Activated T-cell treated with anti-CD3 and anti-CD28 coated beads, Interleukin-2, amount 50 U/mL, for 48 hours (primary cell): ENCODE measurements at places on chromosomes 16 and 17.

- DNase-seq = no peak
Observed at GRCh38 chr17:30148376-30148775, 31.8 kb downstream of the NSRP1 start.

DNA sequence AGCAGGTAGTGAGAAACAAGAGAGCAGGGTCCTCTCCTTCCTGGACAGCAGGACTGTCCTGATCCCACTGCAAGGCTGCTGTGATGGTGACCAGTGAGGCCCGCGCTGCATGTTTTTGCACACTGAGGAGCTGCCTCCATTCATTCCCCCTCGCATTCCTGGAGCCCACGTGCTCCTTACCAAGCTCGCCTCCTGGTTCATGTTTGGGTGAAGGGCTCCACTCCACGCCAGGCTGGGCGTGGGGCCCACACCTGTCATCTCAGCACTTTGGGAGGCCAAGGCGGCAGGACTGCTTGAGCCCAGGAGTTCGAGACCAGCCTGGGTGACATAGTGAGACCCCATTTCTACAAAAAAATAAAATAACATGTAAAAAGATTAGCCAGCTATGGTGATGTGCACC lies 15.4 kb upstream of the FASN start:
- no peak for DNase-seq

- no peak for DNase-seq
Observed at GRCh38 chr17:20120836-20121235, 111.7 kb downstream of the SPECC1 start.

DNA sequence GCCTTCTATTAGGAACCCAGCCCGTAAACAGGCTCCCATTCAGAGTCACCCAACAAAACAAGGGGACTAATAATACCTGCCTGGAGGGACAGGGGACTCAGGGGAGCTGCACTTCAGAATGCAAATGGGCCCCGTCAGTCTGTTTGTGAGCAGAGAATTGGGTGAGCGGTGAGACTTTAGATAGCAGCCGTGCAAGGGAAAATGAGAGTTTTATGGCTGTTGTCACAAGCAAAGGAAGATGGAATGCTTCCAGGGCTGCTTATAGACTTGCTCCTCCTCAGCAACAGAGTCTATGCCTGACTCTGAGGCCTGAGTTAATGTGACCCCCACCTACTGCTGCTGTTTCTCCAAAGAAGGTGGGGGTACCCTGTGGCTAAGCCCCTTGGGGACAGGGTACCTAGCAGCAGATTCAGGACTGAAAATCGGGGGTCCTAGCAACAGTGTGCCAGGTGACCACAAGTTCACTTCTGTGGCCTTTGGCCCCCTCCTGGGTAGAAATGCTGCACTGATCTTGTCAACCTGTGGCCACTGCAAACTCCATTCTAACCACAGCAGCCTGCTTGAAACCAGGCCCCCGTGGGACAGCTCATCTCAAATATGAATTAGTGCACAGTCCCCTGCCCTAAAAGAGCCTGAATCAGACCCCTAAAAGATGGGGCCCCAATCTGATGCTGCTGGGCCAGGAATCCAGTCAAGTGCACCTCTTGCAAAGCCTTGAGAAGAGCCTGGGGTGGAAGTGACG lies 126.4 kb downstream of the C16orf78 start:
- DNase-seq = no peak

GRCh38 chr16:26050472-26050871 lies 358.7 kb downstream of the HS3ST4 start:
- no peak for DNase-seq

GRCh38 chr17:35764123-35764991 lies 3.7 kb downstream of the C17orf50 start:
- peak; percentile 95 for DNase-seq

- DNase-seq = no peak
Observed at GRCh38 chr16:10297341-10298006, 88.4 kb upstream of the ATF7IP2 start.

DNA sequence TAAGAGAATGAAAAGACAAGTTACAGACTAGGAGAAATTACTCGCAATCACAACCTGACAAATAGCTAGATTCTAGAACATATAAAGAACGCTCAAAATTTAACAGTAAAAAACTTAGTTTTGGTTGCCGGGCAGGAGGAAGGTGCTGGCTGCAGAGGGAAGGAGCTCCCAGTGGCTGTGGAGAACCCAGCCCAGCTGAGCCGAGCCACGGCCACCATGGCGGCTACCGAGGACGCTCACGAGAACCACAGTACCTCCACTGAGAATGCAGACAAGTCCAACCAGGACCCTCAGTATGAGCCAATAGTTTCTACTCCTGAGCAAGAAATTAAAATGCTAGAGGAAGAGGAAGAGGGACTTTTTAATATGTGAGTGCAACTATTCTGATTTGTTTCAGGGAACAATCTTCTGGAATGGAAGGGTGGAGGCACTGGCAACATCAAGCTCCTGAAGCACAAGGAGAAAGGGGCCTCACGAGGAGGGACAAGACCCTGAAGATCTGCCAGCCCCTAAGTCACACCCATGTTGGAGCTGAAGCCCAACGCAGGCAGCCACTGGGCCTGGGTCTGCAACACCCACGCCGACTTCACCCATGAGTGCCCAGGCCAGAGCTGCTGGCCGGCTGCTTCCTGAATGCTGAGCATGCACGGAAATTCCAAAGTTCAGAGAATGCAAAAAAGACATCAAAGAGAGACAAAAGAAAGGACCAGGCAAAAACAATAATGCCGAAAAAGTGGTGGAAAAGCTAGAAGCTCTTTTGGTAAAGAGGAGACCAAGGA lies 55.0 kb downstream of the DNAH17 start:
- DNase-seq = no peak

- DNase-seq = no peak
Observed at GRCh38 chr17:19248151-19248927, 11.2 kb downstream of the EPN2 start.
